Aorta (tissue), 5 donors: ENCODE measurements at places on chromosomes 12 and 14. TPM values are rescaled to one million over a fixed set of nuclear protein-coding genes. Genes with fewer than 3 reads are reported as not detected.

The SNW1 gene
- 51.4 TPM for total RNA-seq

The ADAM21 gene
- 0.13 TPM for total RNA-seq

The LPAR5 gene
- total RNA-seq: 2.5 TPM

The CDCA3 gene
- 0.42 TPM for total RNA-seq

The BMP4 gene
- total RNA-seq: 28.5 TPM

The IAPP gene
- not detected for total RNA-seq

The KIF5A gene
- total RNA-seq: 1.3 TPM

The PZP gene
- total RNA-seq: 0.87 TPM

The CLMN gene
- 18.3 TPM for total RNA-seq

The ANKRD33 gene
- 0.54 TPM for total RNA-seq

The GNG2 gene
- total RNA-seq: 31.9 TPM

The POTEG gene
- total RNA-seq: not detected

The TPH2 gene
- total RNA-seq: not detected

The BORCS5 gene
- total RNA-seq: 22.8 TPM

The MIP gene
- total RNA-seq: not detected

The HCAR2 gene
- total RNA-seq: 0.29 TPM

The CCDC196 gene
- not detected for total RNA-seq

The AMHR2 gene
- total RNA-seq: not detected

The OR6C2 gene
- total RNA-seq: not detected

The MYL2 gene
- total RNA-seq: 0.99 TPM

The GZMB gene
- total RNA-seq: 3.0 TPM

The WIF1 gene
- not detected for total RNA-seq

The OR11H7 gene
- not detected for total RNA-seq

The FLVCR2 gene
- 14.6 TPM for total RNA-seq

The NRXN3 gene
- 8.8 TPM for total RNA-seq

The NDRG2 gene
- total RNA-seq: 68.7 TPM

The TBX3 gene
- 3.7 TPM for total RNA-seq

The NUAK1 gene
- 28.2 TPM for total RNA-seq

The FZD10 gene
- total RNA-seq: 0.72 TPM

The IL31 gene
- not detected for total RNA-seq
